ENCODE measurements at places on chromosomes 2 and 18. TPM values are rescaled to one million over a fixed set of nuclear protein-coding genes. Genes with fewer than 3 reads are reported as not detected.

GRCh38 chr18:72811047-72811446, 56.7 kb downstream of the NETO1 start:
- no peak overlapping the region for H3K4me3 ChIP-seq
- H3K27ac ChIP-seq, result no peak overlapping the region
- DNase-seq, result no peak
- H3K4me1 ChIP-seq, result no peaks in the 10 kb centered on the region

Gene LYG2
- not detected for total RNA-seq

Gene TAF1B
- 25.9 TPM for total RNA-seq

Gene UGT1A8
- not detected for total RNA-seq

Gene ABI2
- total RNA-seq, result 84.3 TPM

- H3K36me3 ChIP-seq, result peaks cover 2% of the 10 kb centered on the region
- H3K4me3 ChIP-seq, result no peak overlapping the region
- H3K27me3 ChIP-seq, result no peaks in the 10 kb centered on the region
- no peak for DNase-seq
- no peak overlapping the region for H3K27ac ChIP-seq
Measured at GRCh38 chr18:3157606-3158005, 62.2 kb downstream of the MYOM1 start.

GRCh38 chr18:77044866-77045664, 87.5 kb downstream of the MBP start:
- no peak overlapping the region for H3K27ac ChIP-seq
- no peaks in the 10 kb centered on the region for H3K27me3 ChIP-seq
- no peak for DNase-seq
- H3K4me1 ChIP-seq, result peaks cover 20% of the 10 kb centered on the region
- no peak overlapping the region for H3K4me3 ChIP-seq

GRCh38 chr2:173045181-173045580, 30.5 kb upstream of the MAP3K20 start:
- H3K36me3 ChIP-seq, result no peaks in the 10 kb centered on the region
- DNase-seq, result no peak
- peaks cover 45% of the 10 kb centered on the region for H3K4me1 ChIP-seq
- H3K27me3 ChIP-seq, result no peaks in the 10 kb centered on the region
- no peak overlapping the region for H3K4me3 ChIP-seq
- H3K27ac ChIP-seq, result no peak overlapping the region
